ENCODE measurements at places on chromosomes 3 and 15.

GRCh38 chr15:90266061-90266431 is 574 bp downstream of the NGRN start:
- no peak for DNase-seq

GRCh38 chr3:65733459-65733858 is 305.3 kb downstream of the MAGI1 start:
- no peak for DNase-seq

- DNase-seq: no peak
Observed at GRCh38 chr15:57388464-57388863, 12.2 kb downstream of the CGNL1 start.

- no peak for DNase-seq
Observed at GRCh38 chr3:152511904-152512303, 243.2 kb downstream of the MBNL1 start.

DNA sequence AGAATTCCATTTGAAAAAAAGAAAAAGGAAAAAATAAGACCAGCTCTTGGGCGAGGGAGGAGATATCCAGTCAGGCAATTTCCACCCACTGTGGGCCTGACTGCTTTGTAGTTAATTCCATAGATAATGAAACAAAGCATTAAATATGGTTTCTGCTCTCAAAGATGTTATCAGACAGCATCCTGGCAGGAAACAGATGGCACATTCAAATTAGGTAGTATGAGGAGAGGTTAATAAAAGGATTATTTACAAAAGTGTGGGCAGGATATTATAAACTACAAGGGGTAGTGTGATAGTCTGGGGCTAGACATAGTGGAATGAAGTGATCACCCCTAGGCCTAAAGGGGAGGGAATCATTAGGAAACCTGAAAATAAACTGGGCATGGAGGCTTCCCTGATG is 193.2 kb downstream of the CLSTN2 start:
- no peak for DNase-seq

- DNase-seq: no peak
Observed at GRCh38 chr15:57591822-57592367, at the start of gene MYZAP. Gene MYZAP (plus strand): TSS chr15:57591904. CDS start chr15:57592035, 131 bp downstream.

GRCh38 chr3:123793425-123793824 is 90.7 kb downstream of the MYLK start:
- DNase-seq: no peak

- no peak for DNase-seq
Observed at GRCh38 chr15:79091204-79091867, 756 bp upstream of the RASGRF1 start.

DNA sequence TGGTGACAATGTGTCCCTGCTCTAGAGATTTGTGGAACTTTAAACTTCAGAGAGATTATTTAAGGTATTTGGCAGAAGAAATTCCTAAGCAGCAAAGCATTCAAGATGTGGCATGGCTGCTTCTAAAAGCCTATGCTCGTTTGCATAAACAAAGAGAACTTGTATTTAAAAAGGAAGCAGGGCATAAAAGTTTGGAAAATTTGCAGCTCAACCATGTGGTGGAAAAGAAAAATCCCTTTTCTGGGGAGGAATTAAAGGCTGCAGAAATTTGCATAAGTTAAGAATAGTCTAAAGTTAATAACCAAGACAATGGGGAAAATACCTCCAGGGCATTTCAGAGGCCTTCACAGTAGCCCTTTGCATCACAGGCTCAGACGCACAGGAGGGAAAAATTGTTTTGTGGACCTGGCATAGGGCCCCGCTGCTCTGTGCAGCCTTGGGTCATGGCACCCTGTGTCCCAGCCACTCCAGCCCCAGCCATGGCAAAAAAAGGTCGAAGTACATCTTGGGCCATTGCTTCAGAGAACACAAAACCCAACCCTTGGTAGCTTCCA is 1109.1 kb downstream of the OTOL1 start:
- no peak for DNase-seq

DNA sequence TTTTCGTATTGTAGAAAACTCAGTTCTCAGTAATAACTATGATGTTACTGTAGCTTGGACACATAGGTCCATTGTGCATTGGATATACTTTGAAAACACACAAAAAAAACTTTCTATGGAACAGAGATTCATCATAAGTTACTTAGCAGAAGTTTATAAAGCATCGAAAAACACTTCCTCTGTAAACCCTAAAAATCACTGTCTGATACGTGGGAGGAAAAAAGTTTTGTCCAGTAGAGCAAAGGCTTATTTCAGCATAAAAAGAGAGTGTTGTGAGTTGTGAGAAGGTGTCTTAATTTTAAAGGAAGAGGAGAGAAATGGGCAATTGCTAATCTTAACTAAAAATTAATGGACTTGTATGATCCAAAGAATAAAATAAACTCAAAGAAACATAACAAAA is 64.8 kb downstream of the OSTN start:
- DNase-seq: no peak

- no peak for DNase-seq
Observed at GRCh38 chr3:128591738-128592426, 58.7 kb downstream of the RPN1 start.

DNA sequence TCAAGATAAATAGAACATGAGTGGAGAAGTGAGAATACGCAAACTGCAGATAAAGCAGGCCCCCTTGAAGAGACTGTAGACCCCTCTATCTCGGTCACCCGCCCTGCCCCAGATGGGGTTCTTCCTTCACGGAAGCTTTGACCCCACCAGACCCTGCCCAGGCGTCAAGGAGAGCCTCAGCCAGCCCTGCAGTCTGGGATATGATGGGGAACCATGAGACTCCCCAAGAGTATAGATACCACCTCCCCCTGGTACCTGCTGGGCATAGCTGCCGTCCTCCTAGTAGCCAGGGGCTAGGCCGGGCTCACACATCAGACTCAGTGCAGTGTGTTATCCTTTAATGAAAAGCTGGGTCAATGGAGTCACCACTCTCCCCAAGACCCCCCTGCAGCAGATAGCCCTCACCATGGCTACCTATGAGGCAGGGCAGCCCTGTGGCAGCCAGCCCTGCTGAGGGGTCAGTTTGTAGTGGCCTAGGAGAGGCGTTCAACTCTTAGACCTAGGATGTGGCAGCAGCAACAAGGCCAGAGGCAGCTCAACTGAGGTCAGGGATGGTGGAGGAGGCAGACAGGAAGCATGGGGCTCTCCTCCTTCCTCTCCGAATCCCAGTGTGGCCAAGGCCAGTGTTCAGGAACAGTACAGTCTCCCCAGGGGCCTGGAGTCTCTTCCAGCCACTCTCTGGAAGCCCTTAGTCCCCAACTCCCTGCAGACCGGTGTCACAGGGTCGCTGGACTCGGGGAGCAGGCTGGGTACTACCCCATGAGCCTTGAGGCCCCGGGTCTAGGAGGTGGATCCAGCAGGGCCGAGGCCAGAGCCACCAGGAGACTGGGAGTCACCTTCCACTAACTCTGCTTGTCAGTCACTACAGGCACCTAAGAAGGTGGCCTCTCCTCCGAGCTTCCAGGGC is 26.1 kb downstream of the PLXNB1 start:
- no peak for DNase-seq
